ENCODE measurements at places on chromosomes 5 and 9.

GRCh38 chr9:124348831-124349230, 66.4 kb downstream of the PSMB7 start:
- peak; percentile 46 for DNase-seq

GRCh38 chr9:4828761-4829160, 36.0 kb downstream of the RCL1 start:
- DNase-seq: no peak

DNA sequence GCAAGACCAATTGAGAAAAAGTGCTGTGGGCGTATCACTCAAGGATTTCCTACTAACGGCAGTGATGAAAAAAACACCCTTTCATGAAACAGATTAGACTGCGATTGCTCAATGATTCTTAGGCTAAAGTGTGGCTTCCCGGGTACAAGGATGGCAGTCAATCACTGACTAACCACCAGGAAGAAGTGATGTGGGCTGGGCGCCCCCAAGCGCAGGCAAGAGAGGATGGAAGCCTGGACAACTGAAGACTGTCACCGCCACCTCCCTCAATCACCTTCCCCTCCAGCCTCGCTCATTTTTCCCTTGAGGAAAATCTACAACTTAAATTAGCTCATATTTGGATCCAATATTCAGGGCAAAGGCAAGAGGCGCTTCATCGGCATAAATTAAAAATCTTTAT, 707.2 kb downstream of the MTRR start:
- no peak for DNase-seq

DNA sequence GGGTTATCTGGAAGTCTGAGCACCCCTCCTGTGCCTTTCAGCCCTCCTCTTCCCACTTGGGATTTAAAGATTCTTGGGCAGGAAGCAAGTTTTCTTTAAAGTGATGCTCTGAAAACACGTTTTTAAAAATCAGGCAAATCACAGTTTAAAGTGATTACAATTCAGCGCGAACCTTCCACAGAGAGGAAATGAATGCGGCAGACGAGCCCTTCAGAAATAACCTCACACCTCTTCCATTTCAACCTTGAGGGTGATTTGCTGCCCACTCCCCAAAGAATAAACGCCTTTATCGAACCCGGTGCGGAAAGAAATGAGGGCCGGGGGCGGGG, 2.3 kb upstream of the EFNA5 start:
- DNase-seq: no peak

DNA sequence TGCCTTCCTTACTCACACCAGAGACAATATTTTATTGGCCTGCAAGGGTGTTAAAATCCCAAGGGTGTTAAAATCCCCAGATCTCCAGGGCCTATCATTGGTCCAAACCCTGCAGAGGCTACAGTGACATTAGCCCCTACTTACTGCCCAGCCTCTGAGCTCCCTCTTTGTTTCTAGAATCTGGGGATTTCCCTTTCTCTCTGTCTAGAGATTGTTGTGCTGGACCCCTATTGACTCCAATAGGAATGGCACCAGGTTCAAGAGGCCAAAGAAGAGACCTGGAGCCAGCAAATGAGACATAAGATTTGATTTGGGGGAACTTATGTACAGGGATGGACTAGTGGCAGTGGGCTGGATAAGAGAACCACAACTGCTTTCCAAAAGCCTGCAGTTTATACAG, 53.3 kb upstream of the ZBED3 start:
- no peak for DNase-seq

Data from aorta (tissue), 5 donors.